ENCODE measurements at places on chromosomes 1 and 21.

DNA sequence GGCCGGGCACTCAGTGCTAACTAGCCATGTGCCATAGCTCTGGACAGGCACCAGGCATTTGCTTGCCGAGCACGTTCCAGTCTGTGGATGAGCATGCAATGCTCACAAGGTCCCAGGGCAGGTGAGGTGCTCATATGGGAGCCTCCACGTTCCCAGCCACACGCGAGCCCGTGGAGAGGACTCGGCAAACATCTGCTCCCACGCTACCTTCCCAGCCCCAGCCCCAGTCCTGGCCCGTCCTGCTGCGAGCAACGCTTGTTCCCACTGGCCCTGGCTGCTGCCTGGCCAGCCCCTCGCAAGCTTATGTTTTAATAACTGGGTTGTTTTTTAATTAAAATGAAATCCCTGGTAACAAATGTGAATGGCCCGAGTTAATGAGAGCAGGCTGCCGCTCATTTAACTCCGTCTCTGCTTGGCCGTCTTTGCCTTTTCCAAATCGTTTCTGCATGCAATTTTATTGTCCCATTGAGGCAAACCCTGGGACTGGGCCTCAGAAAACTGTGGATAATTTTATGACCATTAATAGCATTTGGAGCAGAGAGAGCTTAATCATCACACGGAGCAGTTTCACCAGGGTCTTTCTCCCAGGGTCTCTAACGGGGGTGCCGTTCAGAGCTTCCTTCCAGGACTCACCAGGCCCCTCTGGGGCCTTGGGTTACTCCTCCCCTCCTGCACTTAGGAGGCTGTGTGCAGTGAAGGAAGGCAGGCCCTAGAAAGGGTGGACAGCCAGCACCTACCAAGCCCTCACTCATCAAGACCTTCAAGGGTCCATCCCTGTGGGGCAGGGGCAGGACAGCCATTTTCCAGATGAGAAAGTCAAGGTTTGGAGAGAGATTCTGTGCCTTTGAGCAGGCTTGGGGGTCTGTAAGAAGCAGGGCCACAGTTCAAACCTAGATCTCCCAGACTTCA is 136.8 kb downstream of the GLIS1 start:
- DNase-seq, result no peak

DNA sequence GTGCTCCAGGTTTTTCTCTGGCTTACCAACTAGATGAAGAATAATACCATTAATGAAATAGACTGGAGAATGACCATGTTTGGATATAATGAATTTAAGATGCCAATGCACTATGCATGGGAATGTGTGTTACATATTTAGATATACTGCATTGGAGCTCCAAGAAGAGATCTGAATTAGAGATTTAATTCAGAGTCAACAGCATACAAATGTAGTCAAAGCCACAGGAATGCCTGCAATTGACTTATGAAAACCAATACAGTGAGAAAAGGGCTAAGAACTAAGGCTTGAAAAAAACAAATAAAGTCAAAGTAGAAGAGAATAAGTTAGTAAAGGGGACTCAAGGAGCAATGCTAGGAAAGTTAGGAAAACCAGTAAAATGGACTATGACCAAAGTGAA is 59.1 kb downstream of the USP24 start:
- DNase-seq, result no peak

DNA sequence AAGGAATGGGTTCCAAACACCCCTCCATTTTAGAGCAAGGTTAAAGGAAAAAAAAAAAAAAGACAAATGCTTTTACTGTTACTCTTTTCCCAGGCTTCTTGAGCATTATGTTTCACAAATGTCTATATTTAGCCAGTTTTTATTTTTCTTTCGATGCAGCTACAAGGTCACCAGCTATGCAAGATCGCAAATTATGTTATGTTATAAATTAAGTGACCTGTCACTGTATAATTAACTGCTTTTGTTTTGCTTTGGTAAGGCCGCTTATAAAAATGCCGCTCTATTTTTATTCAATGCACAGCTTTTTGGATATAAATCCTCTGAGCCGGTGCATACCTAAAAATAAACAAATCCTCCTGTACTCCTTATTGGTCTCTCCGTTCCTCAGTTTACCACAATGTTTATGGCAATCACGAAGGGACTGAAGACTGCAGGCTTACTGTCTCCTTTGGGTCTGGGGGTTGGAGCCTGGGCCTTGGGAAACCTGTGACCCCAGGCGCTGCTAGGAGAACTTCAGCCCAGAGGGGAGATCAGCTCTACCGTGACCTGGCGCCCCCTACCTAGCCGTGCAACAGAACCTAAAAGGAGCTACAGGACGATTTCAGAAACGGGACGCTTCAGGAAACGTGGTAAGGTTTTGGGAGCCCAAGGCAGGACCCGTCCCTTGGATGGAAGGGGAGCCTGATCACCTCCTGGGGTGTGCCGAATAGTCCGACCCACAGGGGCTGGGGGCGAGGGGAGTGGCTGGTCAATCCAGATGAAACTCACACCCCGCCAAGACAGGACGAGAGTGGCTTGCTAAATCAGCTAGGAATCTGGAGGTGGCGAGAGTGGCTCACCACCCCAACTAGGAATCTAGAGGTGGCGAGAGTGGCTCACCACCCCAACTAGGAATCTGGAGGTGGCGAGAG is 101.2 kb upstream of the CD55 start:
- no peak for DNase-seq

GRCh38 chr1:160020196-160020595 is 11.6 kb downstream of the PIGM start:
- no peak for DNase-seq

GRCh38 chr1:193102662-193103061 is 2.6 kb downstream of the GLRX2 start:
- DNase-seq, result no peak

GRCh38 chr21:40054403-40054802 is 187.2 kb downstream of the PCP4 start:
- no peak for DNase-seq

GRCh38 chr1:151273924-151274466 is 8.1 kb upstream of the ZNF687 start:
- no peak for DNase-seq

GRCh38 chr1:3776231-3776961 is 3.8 kb downstream of the SMIM1 start:
- no peak for DNase-seq

GRCh38 chr1:25657121-25657882 is 40.7 kb downstream of the MAN1C1 start:
- no peak for DNase-seq

- DNase-seq, result no peak
Observed at GRCh38 chr21:42471206-42471605, 24.8 kb downstream of the RSPH1 start.

DNA sequence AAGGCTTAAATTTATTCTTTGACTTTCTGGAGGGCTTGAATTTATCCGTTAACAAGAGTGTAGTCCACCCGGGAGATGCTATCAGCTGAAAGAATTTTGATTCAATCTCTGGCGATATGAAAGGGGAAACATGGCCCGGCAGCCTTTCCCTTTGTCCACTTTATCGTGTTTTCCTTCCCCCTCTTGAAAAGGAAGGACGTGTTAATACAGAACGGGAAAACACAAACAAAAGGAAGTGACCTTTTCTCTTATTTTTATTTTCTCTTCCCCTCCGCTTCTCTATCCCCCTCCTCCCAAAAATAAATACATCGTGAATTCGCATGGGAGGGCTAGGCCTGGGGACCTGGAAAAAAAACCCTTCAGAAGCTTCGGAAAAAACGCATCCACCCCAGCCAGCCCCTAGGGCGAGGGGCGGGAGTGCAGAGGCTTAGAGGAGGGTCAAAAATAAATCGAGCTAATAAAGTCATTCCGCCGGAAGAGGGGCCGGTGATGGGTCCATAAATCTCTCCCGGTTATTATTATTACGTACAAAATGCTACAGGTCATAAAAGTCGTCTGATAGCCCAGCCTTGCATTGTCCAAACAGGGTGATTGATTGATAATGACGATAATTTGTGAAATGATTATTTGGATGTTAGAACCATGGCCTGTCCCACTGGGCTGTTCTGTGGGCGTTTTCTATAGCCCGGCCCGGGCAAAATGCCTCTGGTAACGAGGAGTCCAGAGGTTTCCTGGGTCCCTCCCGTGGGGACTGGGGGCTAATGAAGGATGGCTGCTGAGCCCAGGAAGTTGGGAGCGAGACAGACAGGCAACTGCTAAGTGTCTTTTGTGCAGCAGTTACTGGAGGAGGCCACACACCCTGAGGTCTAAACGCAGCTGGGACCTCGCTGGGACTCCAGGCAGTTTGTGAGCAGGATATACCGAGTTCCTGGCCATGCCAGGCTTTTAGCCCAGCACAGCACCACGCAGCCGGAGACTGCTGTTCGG is 179.4 kb downstream of the PRDM16 start:
- DNase-seq, result no peak

GRCh38 chr1:6131561-6131960 is 48.6 kb downstream of the CHD5 start:
- DNase-seq, result no peak

DNA sequence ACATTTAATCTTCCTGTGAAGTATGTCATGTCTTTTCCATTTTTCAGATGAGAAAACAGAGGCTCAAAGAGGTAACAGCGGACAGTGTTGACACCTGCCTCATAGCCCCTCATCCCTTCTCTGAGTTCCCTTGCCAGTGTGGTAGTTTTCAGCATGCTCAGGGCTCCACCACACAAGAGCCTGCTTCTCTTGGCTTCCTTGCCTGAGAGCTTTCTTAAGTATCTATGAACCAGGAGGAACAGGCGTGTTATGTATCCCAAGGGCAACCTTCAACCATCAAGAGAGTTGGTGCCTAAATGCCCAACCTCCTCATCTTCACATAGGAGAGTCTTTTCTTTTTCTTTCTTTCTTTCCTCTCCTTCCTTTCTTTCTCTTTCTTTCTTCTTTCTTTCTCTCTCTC is 5.9 kb upstream of the PAFAH2 start:
- DNase-seq, result no peak

GRCh38 chr21:45543710-45544448 is 1.6 kb upstream of the SLC19A1 start:
- DNase-seq, result no peak

DNA sequence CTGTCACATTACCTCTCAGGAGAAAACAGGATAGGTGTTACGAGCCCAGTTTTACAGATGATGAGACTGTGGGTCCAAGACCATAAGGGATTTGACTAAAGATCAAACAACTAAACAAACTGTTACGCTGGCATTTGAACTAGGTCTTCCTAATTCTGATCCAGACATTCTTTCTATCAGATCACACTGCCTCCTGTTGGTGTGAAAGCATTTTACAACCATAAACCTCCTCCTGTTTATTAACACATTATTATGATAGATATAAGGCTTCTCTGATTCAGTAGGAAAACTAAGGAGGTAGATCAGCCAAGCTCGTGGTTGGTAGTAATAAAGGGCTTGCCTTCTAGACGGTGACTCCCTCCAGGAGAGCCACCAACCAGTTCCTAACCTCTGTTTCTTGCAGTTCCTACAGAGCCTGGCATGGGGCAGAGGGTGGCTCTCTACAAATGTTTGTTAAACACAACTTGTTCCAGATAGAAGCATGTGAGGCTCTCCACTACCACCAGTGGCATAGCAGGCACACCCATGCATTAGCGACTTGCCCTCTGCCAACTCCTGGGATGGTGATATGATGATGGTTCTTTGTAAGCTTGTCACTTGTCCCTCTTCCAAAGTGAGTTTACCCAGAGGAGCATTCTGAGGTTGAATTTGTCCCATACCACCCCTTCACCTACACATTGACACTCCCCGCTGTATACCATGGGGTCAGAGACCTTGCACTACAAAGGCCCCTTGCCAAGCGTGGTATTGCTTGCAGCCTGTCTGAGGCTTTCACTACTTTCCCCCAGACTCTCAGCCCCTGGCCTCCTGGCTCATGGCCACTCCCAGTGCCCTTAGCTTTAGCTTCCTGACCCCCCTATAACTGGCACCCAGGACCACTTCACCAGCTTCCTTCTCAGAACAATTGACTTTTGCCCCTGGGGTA is 96.4 kb upstream of the HOOK1 start:
- no peak for DNase-seq

- DNase-seq, result no peak
Observed at GRCh38 chr1:35691571-35692220, 27.0 kb downstream of the C1orf216 start.

DNA sequence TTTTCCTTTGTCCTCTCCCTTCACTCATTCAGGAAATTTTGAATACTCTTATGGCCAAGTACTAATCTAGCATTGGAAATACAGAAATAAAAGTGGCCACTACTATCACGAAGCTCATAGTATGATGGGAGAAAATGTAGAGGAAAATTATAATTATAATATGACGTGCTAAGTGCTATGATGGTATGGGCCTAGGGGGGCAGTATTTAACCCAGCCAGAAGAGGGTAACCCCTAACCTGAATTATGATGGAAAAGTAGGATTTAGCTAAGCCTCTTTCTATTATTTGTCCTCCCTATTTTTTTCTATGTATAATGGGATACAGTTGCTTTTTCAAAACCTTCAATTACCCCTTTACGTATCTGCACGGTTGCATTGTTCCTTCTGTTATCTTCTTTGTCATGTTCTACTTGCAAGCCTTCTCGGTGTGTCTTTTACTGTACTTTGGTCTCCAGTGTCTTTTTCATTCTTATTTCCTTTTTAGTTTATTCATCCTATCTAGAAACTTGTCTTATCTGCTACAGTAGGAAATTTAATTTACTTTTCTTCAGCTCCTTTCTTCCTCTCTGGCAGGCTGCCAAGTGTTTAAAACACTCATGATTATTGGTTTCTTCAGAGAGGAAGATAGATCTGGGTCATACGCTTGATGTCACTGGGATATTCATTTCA is 88.8 kb upstream of the GPR52 start:
- DNase-seq, result no peak

DNA sequence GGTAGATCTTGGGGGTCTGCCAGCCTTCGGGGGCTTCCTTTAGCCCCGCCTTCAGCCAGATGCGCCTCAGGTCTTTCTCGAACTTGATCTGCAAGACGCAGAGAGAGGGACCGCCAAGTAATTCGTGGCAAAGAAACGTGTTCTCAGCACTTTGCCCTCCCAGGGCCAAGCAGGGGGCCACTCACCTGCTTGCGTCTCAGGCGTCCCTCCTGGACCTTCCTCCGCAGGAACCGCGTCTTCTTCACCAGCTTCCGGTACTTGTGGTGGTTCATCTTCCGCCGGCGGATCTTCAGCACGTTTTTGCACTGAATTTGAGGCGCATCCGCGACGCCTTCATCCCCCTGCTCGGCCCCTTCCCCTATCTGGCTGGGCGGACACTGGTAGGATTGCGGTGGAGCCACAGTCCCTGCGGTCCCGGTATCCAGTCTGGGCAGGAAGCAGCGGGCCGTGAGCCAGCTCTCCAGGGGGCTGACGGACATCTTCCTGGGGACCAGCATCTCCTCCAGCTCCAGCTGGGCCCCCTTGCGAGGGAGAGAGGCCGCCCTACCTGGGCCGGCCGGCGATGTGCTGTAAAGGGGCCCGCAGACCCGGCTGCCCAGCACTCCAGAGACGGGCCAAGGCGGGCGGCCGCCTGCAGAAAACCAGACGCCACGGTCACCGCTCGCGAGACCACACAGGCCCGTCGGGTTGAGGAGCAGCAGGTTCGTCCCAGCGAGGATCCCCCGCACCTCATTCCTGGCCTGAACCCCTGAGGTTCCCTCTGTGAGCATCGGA is 1.0 kb downstream of the AURKAIP1 start:
- no peak for DNase-seq
